ENCODE measurements at places on chromosomes 4 and X.
A peak's percentile ranks its signal among the peaks of the same experiment; 100 is the strongest.

GRCh38 chr4:151629097-151629783 lies 131.6 kb downstream of the GATB start:
- DNase-seq = no peak

GRCh38 chr4:77074981-77075855 lies 571 bp downstream of the CCNI start:
- peak; percentile 53 for DNase-seq

DNA sequence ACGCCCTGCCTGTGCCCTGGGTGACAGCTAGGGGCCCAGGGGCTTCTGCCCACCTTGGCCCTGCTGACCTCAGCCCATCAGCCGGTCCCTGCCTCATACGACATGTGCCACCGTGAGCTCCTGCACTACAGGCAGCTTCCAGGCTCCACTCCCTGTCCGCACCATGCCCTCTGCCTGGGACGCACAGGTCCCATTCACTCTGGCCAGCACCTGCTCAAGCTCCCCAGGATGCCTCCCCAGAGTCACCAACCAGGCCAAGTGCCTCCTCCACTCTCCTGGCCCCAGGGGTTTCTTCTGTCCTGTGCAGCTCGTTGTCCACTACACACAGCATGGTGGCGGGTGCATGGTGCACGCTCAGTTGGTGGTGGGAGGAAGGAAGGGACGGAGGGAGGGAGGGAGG lies 20.2 kb upstream of the MRFAP1 start:
- no peak for DNase-seq

GRCh38 chr4:169823685-169824084 lies 65.9 kb upstream of the HPF1 start:
- no peak for DNase-seq

GRCh38 chr4:107252571-107252970 lies 216.5 kb upstream of the DKK2 start:
- DNase-seq = no peak

Measured in stimulated activated CD8-positive, alpha-beta memory T cell treated with anti-CD3 and anti-CD28 coated beads, Interleukin-7, amount 100 ng/mL, for 1 hour (primary cell).